ENCODE measurements at places on chromosomes 1 and 21. TPM values are rescaled to one million over a fixed set of nuclear protein-coding genes. Genes with fewer than 3 reads are reported as not detected.

The GIPC2 gene
- total RNA-seq, result 0.20 TPM

The SPRR3 gene
- total RNA-seq, result not detected

The GRIK1 gene
- total RNA-seq, result not detected

The HJV gene
- not detected for total RNA-seq

- DNase-seq, result no peak
These were observed 25.8 kb downstream of the KCNN3 start for GRCh38 chr1:154844297-154844681.

DNA sequence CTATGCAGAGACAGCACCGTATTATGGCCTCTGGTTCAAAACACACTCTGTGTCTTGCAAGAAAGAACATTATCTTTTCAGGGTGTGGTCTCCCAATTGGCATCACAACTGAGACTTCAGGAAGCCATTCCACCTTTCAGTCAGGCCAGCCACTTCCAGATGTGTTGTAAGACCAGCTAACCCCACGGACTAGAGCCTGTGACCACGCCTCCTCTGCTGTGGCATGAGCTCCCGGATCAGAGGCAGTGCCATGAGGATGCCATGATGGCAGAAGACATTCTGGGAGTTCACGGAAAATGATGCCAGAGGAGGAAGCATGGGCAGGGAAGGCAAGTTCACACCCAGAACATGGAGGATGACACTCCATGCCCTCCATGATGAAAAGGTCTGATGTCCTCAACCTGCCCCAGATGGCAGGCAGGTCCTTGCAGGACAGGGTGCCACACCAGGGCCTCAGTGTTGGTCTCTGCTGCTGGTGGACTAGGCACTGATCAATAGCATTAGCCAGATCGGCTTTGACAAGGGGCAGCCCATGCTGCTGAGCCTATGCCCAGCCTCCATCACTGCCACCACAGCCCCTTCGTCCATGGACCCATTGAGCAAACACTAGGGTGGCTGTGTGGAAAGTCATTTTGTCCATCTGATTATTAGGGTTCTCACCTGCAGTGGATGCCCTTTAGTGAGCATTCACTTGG, 341.6 kb downstream of the MATN1 start:
- no peak for DNase-seq

GRCh38 chr1:175073061-175073460, 5.4 kb downstream of the TNN start:
- DNase-seq, result no peak

DNA sequence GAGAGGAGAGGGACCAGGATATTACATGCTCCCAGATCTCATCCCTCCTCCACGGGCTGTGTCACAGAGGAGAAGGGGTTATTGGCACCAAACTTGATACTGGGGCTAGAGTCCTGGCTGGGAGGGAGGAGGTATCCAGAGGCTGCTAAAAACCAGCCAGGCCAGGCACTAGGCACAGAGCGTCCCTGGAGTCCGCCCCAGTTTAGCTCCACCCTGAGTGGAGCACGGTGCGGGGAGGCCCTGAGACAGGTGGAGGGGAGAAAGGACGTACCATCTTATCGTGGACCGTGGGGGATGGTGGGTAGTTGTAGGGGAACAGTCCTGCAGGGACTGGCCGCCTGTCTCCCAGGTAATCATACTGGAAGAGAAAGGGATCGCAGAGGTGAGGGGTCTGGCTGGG, 42.7 kb upstream of the GOLT1A start:
- DNase-seq, result no peak

DNA sequence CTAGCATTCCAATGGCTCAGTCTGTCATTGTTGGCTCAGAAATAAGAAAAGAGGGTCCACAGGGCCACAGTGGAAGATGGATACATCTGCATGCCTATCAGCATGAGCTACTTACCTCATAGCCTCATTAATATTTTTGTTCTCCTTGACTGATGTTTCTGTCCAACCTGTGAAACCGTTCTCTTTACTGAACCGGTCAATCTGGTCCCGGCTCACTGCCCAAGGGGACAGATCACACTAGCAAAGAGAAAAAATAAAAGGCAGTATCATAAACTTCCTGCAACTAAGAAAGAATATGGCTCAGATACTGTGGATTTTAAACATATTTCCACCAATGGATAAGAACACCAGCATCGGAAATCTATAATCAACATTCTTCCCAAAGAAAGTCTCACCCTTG, 4.7 kb downstream of the RAB29 start:
- DNase-seq, result no peak

- no peak for DNase-seq
These were observed 7.6 kb downstream of the RSBN1 start for GRCh38 chr1:113804421-113805255.

DNA sequence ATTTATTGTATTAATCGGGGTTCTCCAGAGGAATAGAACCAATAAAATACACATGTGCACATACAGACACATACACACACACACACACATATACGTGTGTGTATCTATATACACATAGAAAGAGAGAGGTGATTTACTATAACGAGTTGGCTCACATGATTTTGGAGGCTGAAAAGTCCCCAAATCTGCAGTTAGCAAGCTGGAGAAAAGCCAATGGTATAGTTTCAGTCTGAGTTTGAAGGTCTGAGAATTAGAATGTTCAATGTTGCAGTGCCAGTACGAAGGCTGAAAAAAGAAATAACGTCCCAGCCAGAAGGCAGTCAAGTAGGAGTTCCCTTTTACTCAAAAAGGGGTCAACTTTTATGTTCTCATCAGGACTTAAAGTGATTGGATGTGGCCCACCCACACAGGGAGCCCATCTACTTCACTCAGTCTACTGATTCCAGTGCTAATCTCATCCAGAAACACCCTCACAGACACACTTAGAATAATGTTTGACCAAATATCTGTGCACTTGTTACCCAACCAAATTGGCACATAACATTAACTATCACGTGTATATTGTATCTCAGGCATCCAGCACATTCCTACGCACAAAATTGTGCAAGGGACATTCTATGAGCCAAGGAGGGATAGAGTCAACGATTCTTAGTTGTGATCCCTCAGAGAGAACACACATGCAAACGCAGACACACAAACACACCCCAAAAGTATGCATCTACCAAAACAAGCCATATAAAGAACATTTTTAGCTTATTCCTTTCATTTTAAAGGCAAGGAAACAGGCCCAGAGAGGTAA, 195.5 kb upstream of the DUSP10 start:
- no peak for DNase-seq

DNA sequence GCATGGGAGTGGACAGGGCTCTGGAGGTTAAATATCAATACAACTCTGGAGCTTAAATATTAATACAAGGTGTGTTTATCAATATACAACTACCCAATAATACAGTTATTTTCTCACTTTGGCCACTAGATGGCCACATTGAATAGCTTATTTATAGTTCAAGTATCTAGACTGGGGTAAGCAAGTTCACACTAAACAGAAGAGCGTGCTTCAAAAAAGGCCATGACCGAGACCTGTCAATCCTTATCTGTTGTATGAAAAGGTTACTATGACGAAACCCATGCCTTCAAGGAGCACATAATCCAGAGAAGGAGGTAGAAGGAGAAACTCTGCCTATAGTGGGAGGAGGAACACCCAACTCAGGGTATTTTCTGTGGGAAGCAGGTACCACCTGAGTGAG, 29.1 kb downstream of the CHML start:
- DNase-seq, result no peak

Measured in activated naive CD8-positive, alpha-beta T cell treated with anti-CD3 and anti-CD28 coated beads for 36 hours (primary cell).